Activated T-helper 2 cell treated with anti-CD3 and anti-CD28 coated beads, Interferon-gamma antibody, Interleukin-2, Interleukin-4, amounts not matched to agents 10 μg/mL and 5 μg/mL and 100 μg/mL, durations not matched to agents 14 hours and 24 hours and 36 hours (primary cell): ENCODE measurements at places on chromosomes 2 and 18. TPM values are rescaled to one million over a fixed set of nuclear protein-coding genes. Genes with fewer than 3 reads are reported as not detected.

- peaks cover 15% of the 10 kb centered on the region for H3K27me3 ChIP-seq
- no peak for DNase-seq
- no peaks in the 10 kb centered on the region for H3K4me1 ChIP-seq
Measured at GRCh38 chr2:157990173-157990572, 111.5 kb upstream of the UPP2 start.

STARD7 gene
- 201 and 206 TPM in 2 replicates for total RNA-seq

- peaks cover 11% of the 10 kb centered on the region for H3K27me3 ChIP-seq
- DNase-seq, result no peak
- H3K27ac ChIP-seq, result no peak overlapping the region
- H3K4me1 ChIP-seq, result peaks cover 3% of the 10 kb centered on the region
- no peak overlapping the region for H3K4me3 ChIP-seq
- H3K36me3 ChIP-seq, result no peaks in the 10 kb centered on the region
Measured at GRCh38 chr2:9336576-9337314, 86.6 kb downstream of the ITGB1BP1 start.

DNA sequence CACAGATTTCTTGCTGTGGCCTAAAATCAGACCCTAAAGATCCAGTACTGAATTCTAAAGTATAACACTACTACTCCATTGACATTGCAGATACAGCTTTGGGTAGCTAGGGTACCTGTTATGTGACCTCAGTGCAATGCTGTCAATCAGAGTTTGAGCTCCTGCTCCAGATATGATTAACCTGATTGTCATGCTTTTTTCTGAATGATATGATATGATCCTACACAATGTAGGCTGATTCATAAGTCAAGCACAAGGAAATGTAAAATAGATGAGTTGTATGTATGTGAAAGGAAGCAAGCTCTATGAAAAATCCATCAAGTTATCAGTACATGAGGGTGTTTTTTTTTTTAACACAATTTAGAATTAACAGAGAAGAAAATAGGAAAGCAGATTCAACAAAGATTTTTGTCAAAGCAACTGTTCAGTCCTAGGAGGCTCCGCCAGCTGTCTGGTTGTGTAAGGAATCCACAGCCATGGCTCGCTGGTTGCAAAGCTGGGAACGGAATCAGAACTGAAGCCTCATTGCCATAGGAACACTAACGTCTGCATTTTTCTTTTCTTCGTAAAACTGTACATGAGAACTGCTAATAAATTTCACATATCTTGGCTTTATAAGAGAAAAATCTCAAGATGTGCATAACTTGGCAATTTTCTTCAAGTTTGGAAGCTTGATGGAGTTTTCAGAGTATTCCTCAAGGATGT, 52.9 kb downstream of the NR4A2 start:
- H3K27ac ChIP-seq, result no peak overlapping the region
- H3K4me3 ChIP-seq, result no peak overlapping the region
- DNase-seq, result no peak
- no peaks in the 10 kb centered on the region for H3K36me3 ChIP-seq

GRCh38 chr2:181231886-181232621, 225.1 kb upstream of the ITGA4 start:
- peaks cover 71% of the 10 kb centered on the region for H3K36me3 ChIP-seq
- H3K4me1 ChIP-seq, result peaks cover 44% of the 10 kb centered on the region
- no peak overlapping the region for H3K27ac ChIP-seq
- no peak overlapping the region for H3K4me3 ChIP-seq

APCDD1 gene
- total RNA-seq, result not detected in 2 replicates

RFX8 gene
- 1.3 and 1.6 TPM in 2 replicates for total RNA-seq

GRCh38 chr18:61580046-61580445, 246.8 kb downstream of the CDH20 start:
- no peak overlapping the region for H3K27ac ChIP-seq
- H3K27me3 ChIP-seq, result peaks cover 29% of the 10 kb centered on the region
- peaks cover 2% of the 10 kb centered on the region for H3K4me1 ChIP-seq
- DNase-seq, result no peak
- H3K36me3 ChIP-seq, result no peaks in the 10 kb centered on the region
- no peak overlapping the region for H3K4me3 ChIP-seq

SLC35G4 gene
- not detected in 2 replicates for total RNA-seq

- DNase-seq, result no peak
- H3K27ac ChIP-seq, result no peak overlapping the region
- peaks cover 32% of the 10 kb centered on the region for H3K36me3 ChIP-seq
- H3K27me3 ChIP-seq, result no peaks in the 10 kb centered on the region
- peaks cover 48% of the 10 kb centered on the region for H3K4me1 ChIP-seq
Measured at GRCh38 chr2:69383176-69383812, 3.7 kb downstream of the GFPT1 start.

SLC8A1 gene
- 5.5 and 5.7 TPM in 2 replicates for total RNA-seq

GRCh38 chr2:213995400-213996105, 415.3 kb upstream of the VWC2L start:
- no peaks in the 10 kb centered on the region for H3K36me3 ChIP-seq
- no peak for DNase-seq
- H3K4me3 ChIP-seq, result no peak overlapping the region
- H3K27me3 ChIP-seq, result no peaks in the 10 kb centered on the region
- H3K4me1 ChIP-seq, result no peaks in the 10 kb centered on the region

TRPM8 gene
- not detected in 2 replicates for total RNA-seq

DNA sequence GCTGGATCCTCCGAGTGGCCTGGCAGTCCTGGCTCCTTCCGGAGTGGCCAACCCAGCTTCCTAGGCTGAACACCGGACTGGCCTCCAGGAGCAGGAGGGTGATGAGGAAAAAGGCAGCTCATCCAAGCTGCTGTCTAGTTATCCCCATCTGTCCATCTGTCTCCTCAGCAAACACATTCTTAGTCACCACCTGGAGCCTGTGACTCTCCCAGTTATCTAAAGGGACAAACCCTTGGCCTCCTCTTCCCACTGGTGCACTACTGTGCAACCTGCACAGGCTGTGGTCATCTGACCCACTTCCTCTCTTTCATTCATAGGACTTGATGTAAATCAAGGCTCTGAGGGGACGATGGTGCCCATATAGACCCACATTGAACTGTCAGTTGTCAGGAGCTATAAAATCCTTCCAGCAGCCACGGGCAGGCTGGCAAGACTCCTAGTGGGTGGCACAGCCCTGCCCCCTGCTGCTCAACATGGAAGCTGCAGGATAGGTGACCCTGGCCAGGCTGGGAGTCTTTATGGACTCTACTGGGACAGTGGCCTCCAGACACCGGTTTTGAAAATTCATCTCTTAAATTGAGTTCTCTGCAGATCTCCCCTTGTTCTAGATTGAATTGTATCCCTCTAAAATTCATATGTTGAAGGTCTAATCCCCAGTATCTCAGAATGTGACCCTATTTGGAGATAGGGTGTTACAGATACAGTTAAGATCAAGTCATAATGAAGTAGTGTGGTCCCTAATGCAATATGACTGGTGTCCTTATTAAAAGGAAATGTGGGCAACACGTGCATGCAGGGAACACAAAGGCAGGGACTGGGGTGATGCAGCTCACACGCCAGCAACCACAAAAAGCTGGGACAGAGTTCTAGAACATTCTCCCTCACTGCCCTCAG, 29.3 kb upstream of the DUSP2 start:
- H3K27ac ChIP-seq, result no peak overlapping the region
- peaks cover 15% of the 10 kb centered on the region for H3K4me1 ChIP-seq
- peak; percentile 71 for DNase-seq
- H3K27me3 ChIP-seq, result peaks cover 1% of the 10 kb centered on the region
- peak overlapping the region; percentile 7 for H3K4me3 ChIP-seq
